ENCODE measurements at places on chromosomes 1 and 21.
A peak's percentile ranks its signal among the peaks of the same experiment; 100 is the strongest.

DNA sequence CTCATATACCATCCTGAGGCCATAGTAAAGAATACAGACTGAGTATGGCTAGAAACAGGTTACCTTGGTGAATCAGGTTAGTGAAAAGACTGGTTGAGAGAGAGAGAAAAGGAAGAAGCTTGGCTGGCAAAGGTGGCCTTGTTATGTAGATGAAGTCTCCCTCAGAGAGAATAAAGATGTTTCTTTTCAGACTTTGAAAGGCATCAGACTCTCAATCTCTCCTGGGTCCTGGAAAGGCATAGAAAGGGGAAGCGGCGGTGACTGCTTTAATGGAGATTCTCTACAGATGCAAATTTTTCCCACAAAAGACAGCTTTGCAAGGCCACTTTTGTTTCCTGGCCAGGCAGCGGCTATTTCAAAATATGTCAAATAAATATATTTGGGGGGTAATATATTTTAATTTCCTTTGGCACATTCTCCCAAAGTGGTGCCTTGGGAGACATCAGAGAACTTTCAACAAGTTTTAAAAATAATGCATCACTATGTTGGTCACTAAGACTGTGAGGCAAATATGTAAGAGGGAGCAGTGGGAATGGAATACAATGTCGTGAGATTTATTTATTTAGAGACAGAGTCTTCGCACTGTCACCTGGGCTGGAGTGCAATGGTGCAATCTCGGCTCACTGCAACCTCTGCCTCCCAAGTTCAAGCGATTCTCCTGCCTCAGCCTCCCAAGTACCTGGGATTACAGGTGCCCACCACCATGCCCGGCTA lies 46.1 kb downstream of the NPHS2 start:
- DNase-seq = no peak

DNA sequence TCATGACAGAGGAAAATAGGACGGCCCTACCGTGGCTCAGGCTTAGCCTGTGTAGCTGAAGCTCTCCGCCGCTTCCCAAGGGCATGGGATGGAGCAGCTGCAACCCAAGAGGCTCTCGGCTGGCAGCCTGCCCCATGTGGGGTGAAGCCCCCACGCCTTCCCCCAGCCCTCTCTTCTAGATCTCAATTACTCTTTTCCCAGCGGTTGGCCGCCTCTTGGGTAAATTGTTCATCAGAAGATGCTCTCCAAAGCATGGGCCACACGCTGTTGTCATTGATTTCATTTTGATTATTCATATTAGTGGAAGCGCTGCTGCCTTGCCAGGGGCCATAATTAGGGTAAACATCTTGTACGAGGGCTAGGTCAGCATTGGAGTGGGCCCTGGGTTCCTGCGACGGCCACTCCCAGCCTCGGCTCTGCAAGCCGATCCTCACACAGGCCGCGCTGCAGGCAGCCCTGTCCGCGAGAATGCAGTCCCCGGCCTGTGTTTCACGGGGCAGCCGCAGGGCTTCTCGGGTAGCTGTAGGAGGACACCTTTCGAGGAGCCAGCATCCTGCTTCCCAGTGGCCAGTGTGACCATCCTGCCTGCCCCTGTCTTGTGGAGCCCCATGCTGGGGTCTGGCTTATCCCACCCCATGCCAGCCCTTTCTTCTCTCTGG lies 114.4 kb upstream of the VAMP3 start:
- DNase-seq = no peak

- no peak for DNase-seq
Measured at GRCh38 chr1:246639732-246640131, 73.5 kb downstream of the CNST start.

GRCh38 chr1:155305881-155306391 lies 2.7 kb upstream of the FDPS start:
- DNase-seq = peak; percentile 41

DNA sequence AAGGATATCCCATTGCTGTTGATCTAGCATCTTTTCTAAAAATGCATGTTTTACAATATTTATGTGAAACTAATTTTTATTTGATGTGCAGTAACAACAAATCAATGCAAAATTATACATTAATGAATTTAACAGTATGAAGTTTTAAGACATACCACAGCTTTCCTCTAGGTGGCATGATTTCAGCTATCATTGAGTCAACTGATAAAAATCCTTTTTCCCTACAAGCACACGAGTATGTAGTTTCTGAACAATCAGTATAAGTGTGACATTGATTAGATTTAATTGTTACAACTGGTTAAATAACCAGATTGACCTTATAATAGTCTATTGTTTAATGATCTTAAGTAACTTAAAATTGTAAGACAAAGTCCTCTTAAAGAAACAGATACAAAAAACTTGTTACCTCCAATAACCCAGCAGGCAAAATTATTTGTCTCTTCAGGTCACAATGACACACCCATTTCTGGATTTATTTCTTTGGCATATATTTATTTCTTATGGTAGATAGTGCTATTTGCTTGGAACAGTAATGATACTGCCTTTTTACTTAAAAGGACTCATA lies 5.8 kb upstream of the TGFB2 start:
- peak; percentile 44 for DNase-seq

- DNase-seq = peak; percentile 54
Measured at GRCh38 chr1:14810595-14811361, 212.3 kb downstream of the KAZN start.

GRCh38 chr1:206646504-206646903 lies 11.2 kb downstream of the DYRK3 start:
- no peak for DNase-seq

DNA sequence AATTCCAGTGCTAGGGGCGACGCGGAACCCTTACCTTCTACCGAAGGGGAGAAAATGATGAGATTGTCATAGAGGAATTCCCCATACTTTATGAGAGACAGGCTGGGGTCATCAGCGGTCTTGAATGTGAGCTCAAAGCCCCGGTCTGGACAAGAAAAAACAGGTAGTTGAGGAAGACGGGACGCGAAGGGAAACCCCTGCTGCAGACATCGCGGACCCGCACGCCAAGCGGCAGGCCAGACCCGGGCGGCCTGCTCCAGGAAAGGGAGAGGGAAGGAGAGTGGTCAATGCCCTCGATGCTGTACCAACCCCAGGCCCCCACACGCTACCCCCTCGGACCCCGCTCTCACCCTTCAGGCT lies 342 bp downstream of the DDOST start:
- no peak for DNase-seq

DNA sequence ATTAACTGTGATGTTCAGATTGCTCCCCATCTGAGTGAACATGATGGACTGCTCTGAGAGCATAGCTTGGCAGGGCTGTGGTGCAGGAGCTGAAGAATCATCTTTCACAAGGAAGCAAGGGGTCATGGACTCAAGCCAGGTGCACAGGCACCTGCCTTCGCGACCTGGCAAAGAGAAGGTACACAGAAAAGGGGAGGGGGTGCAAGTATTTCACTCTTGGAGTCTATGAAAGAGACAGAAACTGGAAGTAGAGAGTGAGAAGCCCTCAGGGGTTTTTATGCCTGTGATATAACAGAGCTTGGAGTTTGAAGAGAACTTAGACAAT lies 232.6 kb upstream of the PLXNA2 start:
- no peak for DNase-seq

GRCh38 chr1:91790392-91790791 lies 95.6 kb downstream of the TGFBR3 start:
- no peak for DNase-seq

- DNase-seq = peak; percentile 82
Measured at GRCh38 chr1:91806181-91806768, 79.7 kb downstream of the TGFBR3 start.

DNA sequence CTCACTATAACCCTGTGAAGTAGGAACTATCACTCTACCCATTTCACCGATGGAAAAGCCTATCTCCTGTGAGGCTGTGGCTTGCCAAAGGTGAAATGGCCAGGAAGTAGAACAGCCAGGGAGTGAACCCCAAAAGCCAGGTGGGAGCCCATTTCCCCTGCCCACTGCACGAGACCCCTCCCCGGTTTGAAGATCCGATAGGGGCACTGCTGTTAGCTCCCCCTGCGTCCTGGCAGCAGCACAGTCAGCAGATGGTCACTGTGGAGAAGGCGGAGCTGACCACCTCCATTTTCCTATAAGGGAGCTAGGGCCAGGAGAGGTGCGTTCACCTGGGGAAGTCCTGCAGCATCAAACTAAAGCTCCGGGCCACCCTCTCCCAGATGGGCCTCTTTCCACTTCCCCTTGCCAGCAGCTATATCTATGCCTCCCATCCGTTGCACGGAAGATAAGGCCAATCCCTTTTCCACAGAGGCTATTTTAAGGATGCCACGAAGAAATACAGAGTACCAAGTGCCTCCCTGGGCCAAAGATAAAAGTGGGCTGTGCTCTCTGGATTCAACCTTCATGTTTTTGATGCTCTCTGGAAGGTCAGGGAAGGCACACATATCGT lies 7.8 kb downstream of the ERG start:
- DNase-seq = no peak

DNA sequence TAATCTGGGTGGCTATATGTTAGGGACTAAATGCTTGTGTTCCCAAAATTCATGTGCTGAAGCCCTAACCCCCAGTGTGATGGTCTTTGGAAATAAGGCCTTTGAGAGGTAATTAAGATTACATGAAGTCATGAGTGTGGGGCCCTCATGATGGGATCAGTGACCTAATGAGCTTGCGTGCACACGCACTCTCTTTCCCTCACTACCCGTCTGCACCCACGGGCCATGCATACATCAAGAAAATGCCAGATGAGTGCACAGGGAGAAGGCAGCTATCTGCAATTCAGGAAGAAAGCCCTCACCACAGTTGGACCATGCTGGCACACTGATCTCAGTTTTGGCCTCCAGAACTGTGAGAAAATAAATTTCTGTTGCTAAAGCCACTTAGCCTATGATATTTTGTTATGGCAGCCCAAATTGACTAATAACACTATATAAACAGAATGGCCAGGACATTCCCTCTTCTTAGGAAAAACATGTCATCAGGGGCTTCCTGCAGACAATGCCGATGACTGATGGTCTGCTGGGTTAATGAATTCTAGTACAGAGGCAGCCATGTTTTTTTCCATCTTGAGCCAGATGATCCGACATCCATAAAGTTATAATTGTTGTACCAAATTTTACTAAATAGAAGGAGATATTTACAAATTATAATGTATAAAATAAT lies 18.1 kb upstream of the MYOG start:
- no peak for DNase-seq

- DNase-seq = peak; percentile 73
Measured at GRCh38 chr21:33901412-33902288, 14.0 kb downstream of the ATP5PO start.

- no peak for DNase-seq
Measured at GRCh38 chr1:58814251-58815068, 30.6 kb upstream of the JUN start.

DNA sequence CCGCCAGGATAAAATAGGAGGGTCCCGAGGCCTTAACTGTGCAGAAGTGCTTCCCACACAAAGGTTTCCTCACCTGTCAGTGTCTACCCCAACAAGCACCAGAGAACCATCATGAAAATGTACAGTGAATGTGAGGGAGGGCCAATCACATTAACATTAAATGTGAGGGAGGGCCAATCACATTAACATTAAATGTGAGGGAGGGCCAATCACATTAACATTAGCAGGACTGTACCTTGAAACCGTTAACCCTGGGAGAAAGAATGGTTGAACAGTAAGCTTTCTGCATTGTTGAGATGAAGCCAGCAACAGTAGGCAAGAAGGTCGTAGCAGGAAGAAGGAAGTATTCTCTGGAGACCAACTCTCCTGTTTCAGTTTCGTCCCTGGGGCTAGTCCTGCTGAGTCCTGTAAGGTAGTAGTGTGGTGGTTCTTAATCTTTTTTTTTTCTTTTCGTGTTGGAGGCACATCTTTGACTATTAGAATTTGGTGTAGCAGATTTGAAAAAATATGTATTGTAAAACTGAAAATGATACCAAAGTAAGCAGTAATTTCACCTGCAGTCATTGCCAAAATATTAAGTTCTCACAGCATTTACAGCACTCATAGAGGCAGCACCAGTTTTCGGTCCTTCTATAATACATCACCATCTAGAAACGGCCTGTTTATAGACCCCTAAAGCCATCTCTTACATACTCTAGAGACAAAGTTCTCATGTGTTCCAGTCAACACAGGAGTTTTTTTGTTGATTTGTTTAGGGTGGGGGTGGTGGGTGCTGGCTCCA lies 98.6 kb upstream of the PPP2R5A start:
- DNase-seq = no peak

GRCh38 chr1:106232128-106232527 lies 824.3 kb upstream of the PRMT6 start:
- peak; percentile 12 for DNase-seq

- DNase-seq = no peak
Measured at GRCh38 chr21:42584296-42584641, 69.2 kb upstream of the PDE9A start.

DNA sequence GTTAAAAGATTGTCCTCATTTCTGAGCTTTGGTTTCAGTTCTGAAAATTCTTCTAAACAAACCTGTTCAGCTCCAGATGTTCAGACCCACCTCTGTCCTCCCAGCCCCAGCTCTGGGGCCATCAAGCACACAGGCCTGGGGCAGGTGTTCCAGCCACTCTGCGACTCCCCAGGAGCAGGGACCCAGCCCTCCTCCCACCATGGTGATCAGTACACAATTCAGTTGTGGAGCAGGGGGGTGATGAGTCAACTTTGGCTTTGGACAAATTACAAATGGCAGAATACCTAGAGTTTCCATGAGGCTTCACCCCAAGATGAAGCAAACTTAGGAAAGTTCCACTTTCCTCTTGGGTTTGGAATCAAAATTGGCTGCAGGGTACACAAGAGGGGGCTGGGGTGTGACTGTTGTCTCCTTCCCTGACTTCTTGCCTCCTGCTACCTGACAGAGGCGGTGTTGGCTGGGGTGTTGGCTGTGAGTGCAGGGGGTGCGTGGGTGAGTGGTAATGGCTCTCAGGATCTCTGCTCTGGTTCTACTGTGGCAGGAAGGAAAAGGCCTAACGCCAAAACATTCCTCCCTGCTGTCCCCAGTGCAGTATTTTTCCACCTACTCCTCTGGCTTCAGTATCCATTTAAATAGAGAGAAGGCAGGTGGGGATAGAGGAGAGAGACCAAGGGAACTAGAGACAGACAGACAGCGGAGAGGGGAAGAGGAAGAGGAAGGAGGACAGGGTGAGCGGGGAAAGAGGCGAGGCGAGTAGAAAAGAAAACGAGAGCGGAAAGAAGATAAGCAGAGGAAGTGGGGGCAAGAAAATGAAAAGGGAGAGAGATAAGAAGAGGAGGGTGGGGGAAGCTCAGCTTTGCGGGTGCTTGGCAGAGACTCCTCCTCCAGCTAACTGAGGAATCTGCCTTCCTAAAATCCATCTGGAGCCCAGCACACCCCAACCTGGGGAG lies 20.6 kb upstream of the LRRN2 start:
- no peak for DNase-seq

DNA sequence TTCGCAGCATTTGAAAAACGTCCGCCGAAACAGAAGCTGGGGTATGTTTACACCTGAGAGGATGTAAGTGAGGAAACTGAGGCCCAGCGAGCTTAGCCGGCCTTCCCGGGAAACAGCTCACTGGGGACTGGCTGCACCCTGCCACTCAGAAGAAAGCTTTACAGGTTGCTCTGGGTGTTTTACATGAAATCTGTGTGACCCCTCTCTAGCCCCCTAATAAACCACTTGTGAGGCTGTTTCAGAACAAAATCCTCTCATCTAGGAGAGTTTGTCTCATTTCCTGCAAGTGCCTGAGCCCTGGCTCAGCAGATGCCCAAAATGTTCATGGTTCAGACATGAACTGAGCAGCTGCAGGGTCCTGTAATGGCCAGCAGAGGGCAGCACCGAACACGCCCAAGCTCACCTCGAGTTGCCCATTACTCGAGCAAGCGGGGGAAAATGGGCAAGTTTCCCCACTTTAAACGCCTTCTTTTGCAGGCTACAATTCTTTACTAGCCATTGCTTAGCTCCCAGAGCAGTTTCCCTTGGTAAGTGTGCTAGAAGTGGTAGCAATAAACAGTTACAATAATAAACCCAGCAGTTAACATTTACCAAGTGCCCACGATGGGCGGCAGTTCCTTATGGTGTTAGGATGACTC lies 76.4 kb downstream of the FHAD1 start:
- peak; percentile 76 for DNase-seq

- DNase-seq = no peak
Measured at GRCh38 chr21:45381865-45382696, 22.9 kb upstream of the COL18A1 start.
